ENCODE measurements at places on chromosomes 3 and 15.

- DNase-seq: no peak
Observed at GRCh38 chr15:92068121-92068520, 214.6 kb downstream of the SLCO3A1 start.

GRCh38 chr3:127688416-127689265 lies 15.9 kb downstream of the ABTB1 start:
- no peak for DNase-seq

- DNase-seq: no peak
Observed at GRCh38 chr3:107676469-107677309, 153.9 kb downstream of the BBX start.

DNA sequence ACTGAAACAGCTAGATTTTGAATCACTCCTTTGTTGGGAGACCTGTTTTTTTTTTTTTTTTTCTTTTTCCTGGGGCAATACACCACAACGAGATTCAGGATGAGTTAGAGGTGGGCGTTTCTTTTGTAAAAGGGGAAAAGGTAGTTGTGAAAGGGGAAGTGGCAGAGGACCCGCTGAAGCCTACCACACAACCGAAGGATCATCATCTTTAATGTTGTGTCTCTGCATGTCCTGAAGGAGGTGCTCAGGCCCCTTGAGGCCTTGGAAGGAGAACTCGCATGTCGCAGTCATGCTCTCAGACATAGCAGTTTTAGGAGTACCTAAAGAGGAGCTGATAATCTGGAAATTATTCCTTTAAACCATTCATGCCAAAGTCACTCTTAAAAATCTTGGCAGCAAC lies 137.9 kb upstream of the LRIG1 start:
- DNase-seq: no peak

- no peak for DNase-seq
Observed at GRCh38 chr3:46979958-46980497, 562 bp downstream of the NBEAL2 start.

GRCh38 chr3:95971573-95971972 lies 842.8 kb upstream of the EPHA6 start:
- no peak for DNase-seq

DNA sequence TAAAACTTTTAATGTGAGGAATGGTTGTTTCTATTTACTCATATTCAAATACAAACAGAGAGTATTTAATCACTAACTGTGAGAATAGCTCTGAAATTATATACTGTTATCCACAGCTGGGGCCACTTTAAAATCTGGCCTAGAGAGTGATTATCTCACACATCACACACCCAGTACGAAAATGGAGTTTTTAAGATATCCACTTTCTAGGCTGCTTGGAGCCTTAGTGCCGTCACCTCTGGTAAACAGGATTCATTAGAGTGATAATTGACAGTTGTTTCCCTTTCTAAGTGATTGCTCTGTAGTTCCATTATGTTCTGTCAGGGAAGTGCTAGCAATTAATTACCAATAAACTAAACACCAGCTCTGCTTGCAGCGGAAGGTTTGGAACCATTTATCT lies 942.4 kb downstream of the FHIT start:
- no peak for DNase-seq

DNA sequence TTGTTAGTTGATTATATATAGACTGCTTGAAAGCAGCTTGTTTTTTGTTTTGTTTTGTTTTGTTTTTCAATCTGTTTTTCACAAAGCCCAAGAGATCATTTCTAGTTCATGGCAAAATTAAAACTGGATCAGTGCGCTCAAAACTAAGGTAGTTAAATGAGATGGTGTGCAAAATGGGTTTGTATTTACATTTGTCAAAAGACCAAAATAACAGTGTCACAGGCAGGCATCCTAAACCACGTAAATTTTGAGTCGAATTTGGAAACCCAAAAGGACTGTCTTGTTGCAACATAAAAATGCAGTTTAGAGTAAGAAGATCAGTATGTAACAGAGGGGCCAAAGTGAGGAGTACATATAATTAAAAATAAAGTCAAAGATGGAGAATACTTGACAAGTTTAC lies 2.4 kb downstream of the DMXL2 start:
- no peak for DNase-seq
